ENCODE measurements at places on chromosomes 11 and 22.

- no peak for DNase-seq
Observed at GRCh38 chr11:34874202-34874601, 42.0 kb downstream of the APIP start.

- DNase-seq: no peak
Observed at GRCh38 chr22:36368359-36368983, 19.3 kb downstream of the MYH9 start.

- DNase-seq: no peak
Observed at GRCh38 chr11:92125321-92125720, 99.3 kb upstream of the FAT3 start.

- DNase-seq: no peak
Observed at GRCh38 chr22:28002863-28003565, 84.0 kb upstream of the PITPNB start.

DNA sequence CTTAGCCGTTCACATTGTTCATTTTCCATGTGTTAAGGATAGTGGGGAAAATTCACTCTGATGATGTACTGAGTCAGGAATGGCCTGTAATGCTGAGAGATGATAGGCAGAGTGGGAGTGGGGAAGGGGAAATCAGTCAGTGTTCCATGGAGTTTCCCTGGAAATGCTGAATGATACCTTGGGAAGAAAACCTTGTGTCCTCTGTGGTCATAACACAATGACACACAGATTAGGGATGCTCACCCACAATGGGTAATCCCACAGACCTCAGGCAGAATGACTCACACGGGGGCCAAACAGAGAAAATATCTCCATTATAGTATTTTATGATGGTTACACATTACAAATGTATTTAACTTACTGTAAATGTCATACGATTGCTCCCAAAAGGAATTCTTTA is 118.0 kb downstream of the SNX19 start:
- no peak for DNase-seq

GRCh38 chr22:23777776-23778576 is 5.3 kb downstream of the MMP11 start:
- DNase-seq: no peak

- no peak for DNase-seq
Observed at GRCh38 chr11:77269484-77270123, 31.9 kb downstream of the GDPD4 start.

- no peak for DNase-seq
Observed at GRCh38 chr11:563812-564578, 3.2 kb downstream of the RASSF7 start.

GRCh38 chr11:34758262-34758661 is 137.4 kb downstream of the EHF start:
- no peak for DNase-seq

GRCh38 chr11:44952500-44953260 is 2.0 kb upstream of the TP53I11 start:
- no peak for DNase-seq

DNA sequence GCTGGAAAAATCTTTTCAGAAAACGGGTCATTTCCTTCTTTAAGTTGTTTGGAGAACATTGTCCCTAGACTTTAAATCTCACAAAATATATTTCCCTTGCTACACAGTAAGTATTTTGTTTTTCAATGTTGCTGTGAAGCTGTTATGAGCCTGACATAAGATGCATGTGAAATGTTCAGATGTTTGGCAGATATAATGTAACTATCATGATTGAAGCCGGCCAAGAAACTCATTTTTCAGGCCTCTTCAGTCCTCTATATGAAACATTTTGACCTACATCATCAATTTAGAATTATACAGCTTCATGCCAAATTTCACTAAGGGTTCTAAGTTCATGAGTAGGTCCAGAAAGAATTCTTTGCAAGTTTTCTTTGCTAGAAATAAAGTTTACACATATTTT is 133.8 kb downstream of the JRKL start:
- no peak for DNase-seq

DNA sequence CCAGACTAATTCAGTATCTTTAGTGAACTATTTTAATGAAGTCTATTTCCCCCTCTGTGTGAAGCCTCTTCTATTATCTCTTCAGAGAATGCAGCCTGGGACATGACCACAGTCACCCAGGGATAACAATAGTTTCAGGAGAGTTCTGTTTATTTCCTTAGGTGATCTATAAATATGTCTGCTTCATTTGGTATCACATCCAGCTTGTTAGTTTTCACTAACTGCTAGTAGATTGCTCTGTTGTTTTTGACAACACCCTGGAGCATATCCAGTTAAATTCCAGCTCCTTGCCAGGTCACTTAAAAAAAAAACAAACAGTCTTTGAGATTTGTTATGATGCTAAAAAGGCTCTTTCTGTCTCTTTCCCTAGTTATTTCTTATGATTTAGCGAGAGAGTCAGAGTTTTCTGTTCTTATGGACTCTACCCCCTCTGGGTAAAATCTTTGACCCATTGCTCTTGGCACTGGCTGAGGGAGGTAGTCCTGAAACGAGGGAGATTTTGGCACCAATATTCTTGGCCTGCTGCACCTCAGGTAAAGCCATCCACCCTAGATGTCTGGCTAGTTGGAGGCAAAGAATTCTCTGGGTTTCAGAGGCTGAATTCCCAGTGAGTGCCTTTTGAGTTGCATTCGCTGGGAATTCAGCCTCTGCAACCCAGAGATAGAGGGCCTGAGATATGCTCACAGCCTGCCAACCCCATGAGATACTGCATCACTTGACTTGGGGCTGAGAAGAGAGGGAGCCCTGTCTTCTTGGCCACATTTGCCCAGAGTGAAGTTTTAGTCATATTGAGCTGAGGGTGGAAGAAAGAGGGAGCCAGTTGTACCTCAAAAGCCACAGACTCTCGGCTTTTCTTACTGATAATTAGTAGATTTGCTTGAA is 159.1 kb downstream of the PGR start:
- DNase-seq: no peak

- DNase-seq: no peak
Observed at GRCh38 chr11:10758957-10759356, 7.9 kb downstream of the CTR9 start.

DNA sequence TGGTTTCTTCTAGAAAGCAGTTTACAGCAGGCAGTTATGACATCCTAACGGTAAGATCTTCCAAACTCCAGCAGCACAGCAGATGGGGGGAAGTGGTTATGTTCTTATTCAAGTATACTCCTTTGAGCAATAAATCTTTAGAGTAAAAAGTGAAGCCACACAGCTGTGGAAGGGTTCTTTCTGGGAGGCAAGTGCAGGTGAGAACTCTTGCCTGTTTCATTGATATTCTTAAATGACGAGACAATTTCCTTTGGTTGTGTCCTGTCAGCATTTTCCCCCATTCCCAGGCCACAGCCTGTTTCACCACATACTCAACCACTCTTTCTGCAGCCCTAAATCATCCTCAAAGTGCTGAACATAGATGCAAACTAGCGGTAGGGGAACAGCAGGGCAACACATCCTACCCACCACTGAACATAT is 207.3 kb upstream of the MTNR1B start:
- DNase-seq: no peak

DNA sequence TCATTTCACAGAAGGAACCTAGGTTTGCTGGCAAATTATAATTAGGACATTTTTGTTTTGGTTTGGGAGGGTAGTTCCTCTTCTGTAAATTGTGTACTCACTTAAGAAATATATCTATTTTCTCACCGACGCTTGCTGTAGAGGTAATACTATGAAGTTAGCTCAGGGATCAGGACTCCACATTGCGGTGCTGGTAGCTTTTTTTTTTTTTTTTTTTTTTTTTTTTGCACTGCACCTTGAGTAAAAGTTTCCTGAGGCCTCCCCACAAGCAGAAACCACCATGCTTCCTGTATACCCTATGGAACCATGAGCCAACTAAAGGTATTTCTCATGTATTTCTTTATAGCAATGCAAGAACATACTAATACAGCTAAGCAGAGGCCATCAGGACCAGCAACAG is 14.7 kb downstream of the UBTFL1 start:
- DNase-seq: no peak

- no peak for DNase-seq
Observed at GRCh38 chr11:134407321-134407828, 4.7 kb downstream of the B3GAT1 start.

- DNase-seq: peak; percentile 40
Observed at GRCh38 chr11:61111786-61112517, 9.7 kb downstream of the CD5 start.

- DNase-seq: no peak
Observed at GRCh38 chr11:10181811-10182210, 112.2 kb downstream of the SBF2 start.

DNA sequence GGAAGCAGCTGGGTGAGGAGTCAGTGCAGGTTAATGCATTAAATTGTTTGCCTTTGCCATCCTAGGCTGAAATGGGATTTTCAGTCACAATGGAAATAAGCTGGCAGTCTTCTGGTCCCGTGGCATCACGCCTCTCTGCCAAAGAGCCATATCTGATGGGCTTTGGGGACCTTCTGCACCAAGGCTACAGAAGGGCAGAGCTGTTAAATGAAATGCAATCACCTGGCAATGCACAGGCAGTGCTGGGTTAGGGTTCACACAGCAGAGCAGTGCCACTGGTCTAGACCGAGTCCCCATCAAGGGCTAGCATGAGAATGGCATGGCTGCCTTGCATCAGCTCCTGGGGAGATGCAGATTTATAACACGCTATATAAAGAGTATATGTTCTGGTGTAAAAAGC is 749.2 kb downstream of the NTM start:
- DNase-seq: no peak

GRCh38 chr11:35424157-35424940 is 5.0 kb upstream of the SLC1A2 start:
- no peak for DNase-seq

GRCh38 chr22:36510384-36510783 is 3.5 kb upstream of the FOXRED2 start:
- no peak for DNase-seq

GRCh38 chr11:125273519-125274000 is 109.0 kb downstream of the PKNOX2 start:
- no peak for DNase-seq

DNA sequence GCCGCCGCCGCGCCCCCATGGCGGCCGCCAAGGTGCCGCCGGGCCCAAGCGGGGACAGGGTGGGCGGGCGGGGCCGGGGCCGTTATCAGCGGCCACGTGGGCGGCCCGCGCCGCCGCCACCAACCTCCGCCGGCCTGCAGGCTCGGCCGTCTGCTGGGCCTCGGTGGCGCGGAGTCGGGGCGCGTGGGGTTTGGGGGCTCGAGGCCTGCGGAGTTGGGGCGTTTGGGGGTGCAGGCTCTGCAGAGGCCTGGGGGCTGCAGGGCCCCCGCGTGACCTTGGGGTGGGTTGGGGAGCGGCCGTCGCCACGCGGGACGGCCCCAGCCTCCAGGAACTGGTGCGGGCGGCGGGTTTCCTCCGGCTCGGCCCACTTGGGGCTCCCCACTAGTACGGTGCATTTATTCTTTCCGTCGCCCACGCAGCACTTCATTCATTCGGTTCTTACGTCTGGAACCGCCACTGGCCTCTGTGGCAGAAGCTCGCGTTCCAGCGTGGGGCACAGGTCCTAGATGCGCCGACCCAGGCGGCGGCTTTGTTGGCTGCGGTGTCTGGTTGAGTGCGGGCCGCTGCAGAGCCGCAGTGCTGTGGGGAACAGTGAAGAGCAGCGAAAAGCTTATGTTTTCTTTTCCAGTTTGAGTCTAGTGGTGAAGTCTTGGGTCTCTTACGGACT is 740 bp upstream of the TRMT2A start:
- peak; percentile 46 for DNase-seq

GRCh38 chr22:46754110-46754799 is 8.2 kb upstream of the TBC1D22A start:
- no peak for DNase-seq

DNA sequence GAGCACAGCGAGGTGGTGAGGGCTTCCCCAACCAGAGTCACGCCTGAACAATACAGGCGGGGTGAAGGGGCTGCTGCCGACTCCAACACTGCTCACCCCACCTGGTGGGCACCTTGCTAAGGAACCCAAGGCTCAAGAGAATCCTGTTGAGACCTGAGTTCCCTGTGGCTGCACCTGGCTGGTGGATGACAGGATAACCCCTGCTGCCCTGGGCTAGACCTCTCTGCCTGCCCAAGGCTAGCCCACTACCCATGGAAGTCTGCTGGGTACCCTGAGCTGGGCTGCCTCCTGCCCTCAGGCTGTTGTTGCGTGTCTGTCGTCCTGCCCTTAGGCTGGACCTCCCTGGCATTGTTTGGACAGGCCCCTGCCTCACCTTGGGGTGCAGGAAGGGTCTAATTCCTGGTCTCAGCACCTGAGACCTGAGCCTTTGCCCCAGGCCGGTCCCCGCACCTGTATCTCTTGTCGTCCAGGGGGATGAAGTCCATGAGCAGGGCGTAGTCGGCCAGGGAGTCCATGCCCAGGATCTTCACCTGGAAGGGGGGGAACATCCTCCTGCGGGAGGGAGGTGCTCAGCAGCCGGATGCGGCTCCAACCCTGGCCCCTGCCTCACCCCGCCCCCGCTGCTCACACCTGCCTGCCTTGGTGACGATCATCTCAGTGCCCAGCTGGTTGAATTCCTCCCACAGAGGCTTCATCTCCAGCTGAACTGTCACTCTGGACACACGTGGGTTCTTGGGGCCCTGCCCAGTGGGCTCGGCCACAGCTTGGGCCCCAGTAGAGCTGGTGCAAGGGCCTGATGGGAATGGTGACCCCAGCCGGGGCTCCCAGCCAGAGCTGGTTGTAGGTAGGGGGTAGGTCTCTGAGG is 4.9 kb upstream of the NUDT8 start:
- DNase-seq: no peak

DNA sequence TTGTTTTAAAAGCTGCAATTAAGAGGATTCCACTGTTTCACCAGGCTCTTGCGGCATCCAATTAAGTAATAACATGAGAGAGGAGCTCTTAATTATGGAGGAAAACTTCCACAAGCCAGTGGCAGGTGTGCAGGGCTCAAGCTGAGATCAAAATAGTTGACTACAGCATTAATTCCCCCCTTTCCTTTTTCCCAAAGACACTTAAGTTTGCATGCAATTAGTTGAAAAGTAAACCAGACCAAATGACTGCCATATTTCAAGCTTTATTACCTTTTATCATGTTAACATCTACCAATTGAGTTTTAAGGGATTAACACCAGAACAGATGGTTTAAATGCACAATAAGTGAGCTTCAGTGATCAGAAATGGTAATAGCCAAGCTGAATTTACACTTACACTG is 32.1 kb downstream of the FAM168A start:
- DNase-seq: no peak

GRCh38 chr22:47452184-47452583 is 689.7 kb downstream of the TBC1D22A start:
- no peak for DNase-seq

GRCh38 chr11:87092159-87092558 is 54.4 kb downstream of the TMEM135 start:
- DNase-seq: no peak
